ENCODE measurements at places on chromosomes 6 and 20.

GRCh38 chr6:99093456-99094190 is 145.9 kb upstream of the FBXL4 start:
- no peak for DNase-seq

DNA sequence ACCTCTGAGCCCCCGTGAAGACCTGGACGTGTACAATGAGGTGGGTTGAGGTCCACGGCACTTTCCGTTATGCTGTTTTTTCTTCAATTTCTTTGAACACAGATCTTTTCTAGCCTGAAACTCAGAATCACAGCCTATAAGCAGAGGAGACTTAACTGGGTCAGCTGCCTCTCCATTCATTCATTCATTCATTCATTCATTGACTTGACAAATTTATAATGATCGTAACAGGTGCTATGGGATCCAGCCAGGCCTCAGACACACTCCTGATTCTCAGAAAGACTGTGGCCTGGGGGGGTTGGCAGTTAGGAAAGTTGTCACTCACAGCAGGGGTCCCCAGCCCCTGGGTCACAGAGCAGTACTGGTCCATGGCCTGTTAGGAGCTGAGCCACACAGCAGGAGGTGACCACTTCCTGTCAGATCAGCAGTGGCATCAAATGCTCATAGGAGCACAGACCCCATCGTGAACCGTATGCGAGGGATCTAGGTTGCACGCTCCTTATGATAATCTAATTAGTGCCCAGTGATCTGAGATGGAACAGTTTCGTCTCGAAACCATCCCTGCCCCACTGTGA is 38.6 kb upstream of the IRF4 start:
- no peak for DNase-seq

DNA sequence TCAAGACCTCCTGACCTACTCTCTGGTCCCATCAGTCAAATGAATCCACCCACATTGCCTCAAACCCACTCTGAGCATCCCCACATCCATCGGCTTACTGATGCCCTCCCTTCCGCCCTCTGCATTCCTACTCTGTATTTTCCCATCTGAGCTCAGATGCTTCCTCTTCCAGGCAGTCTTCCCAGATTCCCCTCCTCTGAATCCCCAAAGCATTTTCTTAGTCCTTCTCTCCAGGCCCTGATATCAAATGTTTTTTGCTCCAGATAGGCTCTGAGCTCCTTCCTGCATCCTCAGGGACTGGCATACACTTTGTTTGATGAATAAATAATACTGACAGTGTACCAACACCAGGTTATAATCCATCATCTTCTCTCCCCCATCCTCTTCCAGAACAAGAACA is 3.9 kb downstream of the PLTP start:
- DNase-seq = no peak

DNA sequence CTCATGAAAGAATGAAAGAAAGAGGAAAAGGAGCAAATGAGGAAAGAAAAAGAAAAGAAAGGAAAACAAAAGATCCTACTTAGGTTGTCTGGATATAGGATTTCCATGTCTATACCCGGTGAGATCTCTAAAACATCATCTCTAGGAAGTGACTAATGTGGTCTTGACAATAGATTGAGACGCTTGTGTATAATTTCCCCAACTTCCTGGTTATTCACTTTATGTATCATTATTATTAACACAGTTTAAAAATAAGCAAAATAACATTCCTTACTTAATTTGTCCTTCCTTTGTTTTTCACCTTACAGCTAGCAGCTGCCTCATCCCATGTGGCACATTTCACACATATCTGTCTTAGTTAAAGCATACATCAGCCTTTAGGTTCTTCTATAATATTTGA is 27.0 kb downstream of the LAMA4 start:
- no peak for DNase-seq

GRCh38 chr20:43959079-43959919 is 44.6 kb downstream of the TOX2 start:
- DNase-seq = peak; percentile 21

GRCh38 chr20:3258429-3258828 is 19.4 kb upstream of the SLC4A11 start:
- no peak for DNase-seq

GRCh38 chr20:19952392-19952791 is 64.8 kb upstream of the NAA20 start:
- DNase-seq = no peak

- DNase-seq = no peak
Observed at GRCh38 chr6:18609715-18610114, 222.6 kb downstream of the RNF144B start.

DNA sequence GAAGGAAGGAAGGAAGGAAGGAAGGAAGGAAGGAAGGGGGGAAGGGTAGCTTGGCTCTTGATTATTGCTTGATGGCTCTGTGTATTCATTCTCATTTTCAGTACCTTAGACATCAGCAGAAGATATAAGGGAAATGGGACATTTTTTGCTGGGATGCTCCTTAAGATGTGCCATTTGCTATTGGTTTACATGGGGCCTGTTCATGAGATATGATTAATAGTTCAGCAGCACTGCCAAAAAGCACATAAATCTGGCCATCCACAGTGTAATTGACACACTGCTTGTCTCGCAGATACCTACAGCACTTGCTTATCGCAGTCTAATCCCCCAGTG is 137.5 kb upstream of the JARID2 start:
- DNase-seq = no peak
